ENCODE measurements at places on chromosomes 11 and 22.

DNA sequence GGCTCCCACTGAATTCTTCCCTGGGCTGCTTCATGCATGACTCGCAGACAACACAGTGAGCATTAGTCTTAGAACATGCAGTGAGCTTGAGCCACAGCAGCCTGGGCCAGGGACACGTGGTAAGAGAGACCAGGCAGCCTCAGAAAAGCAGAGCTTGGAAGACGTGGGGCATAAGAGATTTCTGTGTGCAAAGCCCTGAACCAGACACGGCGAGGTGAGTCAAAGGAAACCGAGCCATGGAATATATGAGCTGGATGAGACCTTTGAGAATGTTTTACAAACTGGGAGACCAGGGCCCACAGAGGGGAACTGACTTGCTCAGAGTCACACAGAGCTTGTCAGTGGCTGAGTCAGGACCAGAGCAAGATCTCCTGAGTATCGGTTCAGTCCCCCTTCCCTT is 8.5 kb upstream of the FXYD6 start:
- DNase-seq: no peak

GRCh38 chr11:34905666-34906065 is 10.5 kb downstream of the APIP start:
- no peak for DNase-seq

DNA sequence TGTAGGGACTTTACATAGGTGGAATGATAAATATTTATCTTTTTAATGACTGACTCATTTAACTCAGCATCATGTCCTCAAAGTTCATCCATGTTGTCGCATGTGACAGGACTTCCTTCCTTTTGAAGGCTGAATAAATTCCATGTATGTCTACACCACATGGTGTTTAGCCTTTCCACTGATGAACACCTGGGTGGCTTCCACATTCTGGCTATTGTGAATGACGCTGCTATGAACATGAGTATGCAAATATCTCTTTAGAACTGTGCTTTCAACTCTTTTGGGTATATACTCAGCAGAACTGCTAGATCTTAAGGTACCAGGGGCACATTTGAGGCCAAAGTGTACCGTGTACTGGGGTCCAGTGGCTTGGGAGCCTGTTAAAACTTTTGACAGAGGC is 24.1 kb downstream of the LARGE1 start:
- DNase-seq: no peak

- no peak for DNase-seq
These were observed 146.3 kb downstream of the WNT7B start for GRCh38 chr22:45830531-45831245.

GRCh38 chr22:48616656-48617055 is 1211.0 kb downstream of the BRD1 start:
- DNase-seq: no peak

GRCh38 chr11:9315078-9315688 is 790 bp upstream of the TMEM41B start:
- no peak for DNase-seq
